ENCODE measurements at places on chromosomes 2 and 18.

DNA sequence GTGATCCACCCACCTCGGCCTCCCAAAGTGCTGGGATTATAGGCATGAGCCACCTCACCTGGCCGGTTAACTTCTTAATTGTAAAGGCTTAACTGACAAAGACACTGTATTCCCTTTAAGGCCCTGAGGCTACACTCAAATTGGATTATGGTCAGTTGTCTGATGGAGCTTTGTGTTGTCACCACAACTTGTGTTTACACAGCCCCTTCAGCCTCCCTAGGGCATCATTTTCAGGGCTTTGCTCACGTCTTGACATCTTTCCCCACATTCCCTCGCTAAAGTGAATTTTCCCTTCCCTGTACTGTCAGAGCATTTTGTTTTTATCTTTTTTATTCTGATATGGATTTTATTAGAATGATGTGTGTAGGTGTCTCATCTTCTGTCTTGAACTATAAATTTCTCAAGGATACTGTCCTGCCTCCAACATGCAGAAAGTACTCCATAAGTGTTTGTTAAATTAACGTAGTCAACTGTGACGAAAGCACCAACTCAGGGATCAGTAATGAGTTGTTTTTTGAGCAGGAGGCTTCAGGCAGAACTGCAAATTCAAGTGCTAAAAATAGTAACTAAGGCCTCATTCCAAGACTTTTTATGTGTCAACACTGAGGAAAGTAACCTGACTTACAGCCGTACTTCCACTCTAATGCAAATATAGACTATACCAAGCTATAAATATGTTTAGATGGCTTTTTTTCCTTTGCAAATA, 77.1 kb upstream of the NARS1 start:
- peak; percentile 61 for DNase-seq

DNA sequence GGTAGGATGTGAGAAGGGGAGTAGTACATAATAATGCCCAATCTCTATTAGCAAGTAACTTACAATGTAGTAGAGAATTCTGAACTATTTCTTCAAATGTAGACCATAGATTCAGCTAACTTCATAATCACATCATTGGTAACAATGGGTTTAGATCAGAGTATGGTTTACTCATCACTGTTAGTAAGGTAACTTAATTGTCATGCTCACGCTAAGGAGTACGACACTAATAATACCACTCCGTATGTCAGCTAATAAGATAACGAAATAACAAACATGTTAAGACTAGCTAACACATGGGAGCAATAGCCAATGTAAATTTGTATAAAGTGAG, 56.4 kb upstream of the CCDC141 start:
- no peak for DNase-seq

- DNase-seq: no peak
Observed at GRCh38 chr2:189171956-189172609, 7.5 kb downstream of the COL5A2 start.

DNA sequence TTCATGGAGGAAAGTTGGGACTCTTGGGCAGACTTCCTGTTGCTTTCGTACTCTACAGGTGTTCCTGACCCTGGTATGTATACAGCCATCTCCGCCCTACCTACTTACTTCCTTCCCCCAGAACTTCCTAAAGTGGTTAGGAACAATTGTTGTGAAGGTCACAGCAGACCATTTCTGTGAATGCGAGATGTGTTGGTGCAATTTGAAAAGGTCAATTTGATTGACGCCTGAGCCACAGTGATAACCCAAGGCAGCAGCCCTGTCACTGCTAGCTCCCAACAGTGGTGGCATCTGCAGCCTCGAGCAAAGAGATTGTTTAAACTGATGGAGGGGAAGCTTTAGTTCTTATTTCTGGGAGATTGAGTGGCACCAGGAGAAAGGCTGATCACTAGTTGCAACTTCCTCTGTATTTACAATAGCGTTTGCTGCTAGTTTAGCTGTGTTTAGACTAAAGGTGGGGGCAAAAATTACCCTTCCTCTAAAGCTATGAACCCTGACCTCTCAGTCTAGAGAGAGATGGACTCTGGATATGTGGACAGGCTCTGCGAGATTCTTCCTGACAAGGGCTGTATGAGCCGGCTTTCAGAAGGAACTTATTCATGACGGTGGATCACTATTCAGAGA, 78.3 kb upstream of the MAP4K3 start:
- DNase-seq: no peak

DNA sequence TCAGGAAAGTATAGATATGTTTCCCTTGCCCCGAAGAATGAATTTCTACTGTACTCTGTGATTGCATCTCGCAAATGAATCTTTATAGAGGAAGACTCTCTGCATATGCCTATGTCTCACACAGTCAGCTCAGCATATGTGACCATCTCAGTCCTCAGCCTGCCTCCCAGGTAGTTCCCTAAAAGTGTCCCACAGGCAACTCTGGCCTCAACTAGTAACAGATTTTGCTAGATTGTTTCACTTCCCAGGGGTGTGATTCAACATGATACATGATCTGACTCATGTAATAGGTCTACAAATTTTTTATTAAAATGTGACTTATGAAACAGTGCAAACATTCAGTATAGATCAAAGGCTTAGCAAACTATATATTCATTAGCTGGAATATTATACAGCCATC, 296.6 kb upstream of the CRIM1 start:
- DNase-seq: peak; percentile 10

DNA sequence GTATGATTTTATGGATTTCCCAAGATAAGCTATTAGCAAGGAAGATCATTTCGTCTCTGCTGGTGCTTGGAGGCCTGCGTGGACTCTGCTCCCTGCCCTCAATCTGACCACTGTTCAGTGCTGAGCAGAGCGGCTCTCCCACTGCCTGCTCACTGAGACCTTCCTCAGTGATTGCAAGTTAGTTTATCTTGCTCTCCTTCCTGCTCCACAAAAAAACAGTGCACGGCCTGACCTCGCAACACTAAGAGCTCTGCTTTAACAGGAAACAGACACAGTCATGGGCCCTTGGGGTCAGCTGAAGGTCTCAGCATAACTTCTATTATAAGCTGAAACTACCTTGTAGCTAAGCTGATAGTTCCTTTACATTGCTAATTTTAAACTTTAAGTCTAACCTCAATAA, 53.1 kb downstream of the PRELID3A start:
- no peak for DNase-seq

- DNase-seq: peak; percentile 38
Observed at GRCh38 chr2:53576166-53576565, 191.4 kb upstream of the CHAC2 start.
